Left ventricle myocardium inferior (tissue), 1 donor: ENCODE measurements at places on chromosomes 3 and 15. TPM values are rescaled to one million over a fixed set of nuclear protein-coding genes. Genes with fewer than 3 reads are reported as not detected.

Gene CACNA1D
- 1.1 TPM for total RNA-seq

Gene FBXO40
- total RNA-seq = 245 TPM

Gene SPATA12
- not detected for total RNA-seq

Gene TTLL13
- total RNA-seq = 0.19 TPM

Gene MIX23
- total RNA-seq = 32.7 TPM

Gene ABHD17C
- 5.9 TPM for total RNA-seq

Gene DPPA2
- total RNA-seq = not detected

Gene ITGA11
- 31.4 TPM for total RNA-seq

Gene PPP1R14D
- total RNA-seq = not detected

Gene CNTN3
- total RNA-seq = 1.2 TPM

Gene LRRC2
- 114 TPM for total RNA-seq

Gene CYP11A1
- 0.27 TPM for total RNA-seq

Gene SERINC4
- 0.44 TPM for total RNA-seq

Gene RARRES1
- total RNA-seq = 8.4 TPM

Gene CA12
- 0.25 TPM for total RNA-seq

Gene GCNT3
- total RNA-seq = 0.14 TPM

Gene PGBD4
- 2.0 TPM for total RNA-seq
